Stimulated activated CD4-positive, alpha-beta T cell treated with anti-CD3 and anti-CD28 coated beads, TNF-alpha, amount 100 ng/mL, for 4 hours (primary cell): ENCODE measurements at places on chromosomes 6 and 20.

DNA sequence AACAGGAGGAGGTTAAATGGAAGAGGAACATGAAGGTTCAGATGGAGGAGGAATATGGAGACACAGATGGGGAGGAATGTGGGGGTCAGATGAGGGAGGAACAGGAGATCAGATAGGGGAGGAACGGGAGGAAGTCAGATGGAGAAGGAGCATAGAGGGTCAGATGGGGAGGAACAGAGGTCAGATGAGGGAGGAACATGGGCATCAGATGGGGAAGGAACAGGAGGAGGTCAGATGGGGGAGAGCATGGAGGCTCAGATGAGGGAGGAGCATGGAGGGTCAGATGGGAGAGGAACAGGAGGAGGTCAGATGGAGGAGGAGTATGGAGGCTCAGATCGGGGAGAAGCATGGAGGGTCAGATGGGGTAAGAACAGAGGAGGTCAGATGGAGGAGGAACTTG, 290.6 kb downstream of the BMP7 start:
- no peak for DNase-seq

DNA sequence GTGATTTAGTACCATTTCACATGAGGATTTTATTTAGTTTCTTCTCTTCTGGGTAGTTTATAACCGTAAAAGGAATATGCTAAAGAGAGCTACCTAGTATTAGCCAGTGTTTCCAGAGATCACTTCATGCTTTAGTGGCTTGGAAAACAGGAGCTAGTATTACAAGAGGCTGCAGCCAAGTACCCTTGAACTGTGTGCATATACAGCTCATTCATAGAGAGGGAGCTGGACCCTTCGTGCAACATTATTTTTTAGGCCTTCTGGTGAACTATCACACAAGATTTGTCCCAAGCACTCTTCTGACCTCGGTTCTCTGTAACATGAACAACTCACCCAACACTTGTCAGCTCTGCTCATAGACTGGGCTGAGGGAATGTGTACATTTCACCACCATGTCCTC, 74.9 kb upstream of the RIN2 start:
- no peak for DNase-seq

GRCh38 chr6:126909493-126909892, 209.0 kb upstream of the RSPO3 start:
- DNase-seq: no peak

DNA sequence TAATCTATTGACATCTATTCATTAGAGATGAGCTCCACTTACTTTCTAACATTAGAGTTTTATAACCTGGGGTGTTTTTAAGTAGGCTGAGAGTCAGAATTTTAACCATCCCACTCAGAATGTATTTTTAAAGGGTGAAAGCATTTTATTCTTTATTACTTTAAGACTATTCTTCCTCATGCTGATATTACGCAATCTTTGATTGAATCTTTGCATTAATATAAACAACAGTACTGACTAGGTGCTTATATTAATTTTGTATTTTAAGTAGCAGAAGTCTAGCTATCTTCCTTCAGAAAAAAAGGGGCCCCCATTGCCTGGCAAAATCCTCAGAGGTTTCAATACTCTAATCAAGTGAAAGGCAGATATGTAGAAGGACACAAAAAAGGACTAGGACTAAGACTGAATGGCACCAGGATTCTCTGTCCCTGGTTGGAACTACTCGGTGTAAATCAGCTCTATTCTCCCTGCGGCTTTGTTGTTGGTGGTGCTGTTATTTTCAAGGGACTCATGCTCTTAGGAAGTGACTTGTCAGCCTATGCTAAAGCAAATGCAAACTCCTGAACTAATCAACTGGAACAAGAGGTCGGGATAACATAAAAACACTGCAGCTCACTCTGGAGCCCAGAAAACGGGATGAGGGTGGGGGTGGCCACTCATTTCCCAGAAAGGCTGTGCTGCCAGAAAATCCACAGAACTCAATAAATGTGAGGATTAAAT, 1324.4 kb downstream of the GRIK2 start:
- DNase-seq: no peak

- no peak for DNase-seq
Observed at GRCh38 chr20:3563133-3563532, 92.3 kb downstream of the ATRN start.

DNA sequence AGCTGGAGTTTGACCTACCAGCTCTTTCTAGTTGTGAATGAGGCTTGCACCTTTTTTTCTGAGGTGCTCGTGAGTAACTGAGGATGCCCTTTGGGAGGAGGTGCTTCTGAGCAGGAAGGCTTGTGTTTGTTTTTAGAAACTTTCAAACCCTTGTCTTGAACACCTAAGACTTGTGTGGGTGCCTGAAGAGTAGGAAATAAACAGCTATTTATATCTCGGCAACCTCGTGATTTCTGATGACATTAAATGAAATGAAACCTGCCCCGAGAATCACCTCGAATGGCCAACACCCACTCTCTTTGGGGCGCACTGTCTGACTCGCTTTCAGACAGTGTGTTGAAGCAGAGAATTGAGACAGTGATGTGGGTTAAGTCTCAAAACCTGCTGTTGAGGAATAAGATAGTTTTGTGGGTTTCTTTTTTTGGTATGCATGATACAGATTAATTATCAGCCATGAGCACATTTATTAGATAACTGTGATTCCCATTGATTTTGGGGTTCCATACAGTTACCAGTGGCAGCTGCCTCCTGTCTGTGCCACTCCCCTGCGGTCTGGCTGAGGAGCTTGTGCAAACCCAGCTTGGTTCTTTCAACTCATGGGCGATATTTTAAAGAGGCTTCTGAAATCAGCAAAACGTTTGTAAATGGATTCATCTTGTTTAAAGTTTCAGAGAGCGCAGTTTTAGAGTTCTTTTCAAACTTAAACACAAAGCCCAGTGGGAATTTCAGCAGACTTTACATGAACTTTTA, 8.4 kb downstream of the IRF4 start:
- DNase-seq: no peak

GRCh38 chr6:134921276-134921675, 28.6 kb downstream of the ALDH8A1 start:
- no peak for DNase-seq

- no peak for DNase-seq
Observed at GRCh38 chr6:149727793-149728498, 10.0 kb upstream of the LATS1 start.

DNA sequence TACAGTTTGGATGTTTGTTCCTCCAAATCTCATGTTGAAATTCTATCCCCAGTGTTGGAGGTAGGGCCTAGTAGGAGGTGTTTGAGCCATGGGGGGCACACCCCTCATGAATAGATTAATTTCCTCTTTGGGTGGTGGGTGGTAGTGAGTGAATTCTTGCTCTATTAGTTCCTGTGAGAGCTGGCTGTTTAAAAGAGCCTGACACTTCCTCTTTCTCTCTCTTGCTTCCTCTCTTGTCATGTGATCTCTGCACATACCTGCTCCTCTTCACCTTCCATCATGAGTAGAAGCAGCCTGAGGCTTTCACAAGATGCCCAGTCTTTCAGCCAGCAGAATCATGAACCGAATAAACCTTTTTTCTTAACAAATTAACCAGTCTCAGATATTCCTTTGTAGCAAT, 340.2 kb upstream of the CHD6 start:
- DNase-seq: no peak

DNA sequence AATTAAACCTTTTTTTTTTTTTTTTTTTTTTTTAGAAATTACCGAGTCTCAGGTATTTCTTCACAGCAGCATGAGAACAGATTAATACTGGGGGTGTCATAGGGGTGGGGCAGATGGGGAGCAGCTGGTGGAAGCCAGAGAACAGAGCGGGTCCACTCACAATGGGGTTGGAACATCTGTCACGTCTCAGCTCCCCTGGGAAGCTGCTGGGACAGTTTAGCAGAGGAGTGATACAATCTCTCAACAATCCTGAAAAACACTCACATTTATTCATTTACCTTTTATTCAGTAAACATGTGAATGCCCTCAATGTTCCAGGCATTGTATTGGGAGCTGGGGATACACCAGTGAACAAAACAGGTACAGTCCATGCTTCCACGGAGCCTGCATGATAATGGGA, 162.2 kb downstream of the SMOC2 start:
- DNase-seq: no peak

GRCh38 chr6:166204852-166205650, 37.4 kb upstream of the TBXT start:
- no peak for DNase-seq

GRCh38 chr6:35694462-35694861, 5.7 kb upstream of the FKBP5 start:
- no peak for DNase-seq

GRCh38 chr6:140636271-140636907, 1261.9 kb upstream of the CITED2 start:
- DNase-seq: no peak

DNA sequence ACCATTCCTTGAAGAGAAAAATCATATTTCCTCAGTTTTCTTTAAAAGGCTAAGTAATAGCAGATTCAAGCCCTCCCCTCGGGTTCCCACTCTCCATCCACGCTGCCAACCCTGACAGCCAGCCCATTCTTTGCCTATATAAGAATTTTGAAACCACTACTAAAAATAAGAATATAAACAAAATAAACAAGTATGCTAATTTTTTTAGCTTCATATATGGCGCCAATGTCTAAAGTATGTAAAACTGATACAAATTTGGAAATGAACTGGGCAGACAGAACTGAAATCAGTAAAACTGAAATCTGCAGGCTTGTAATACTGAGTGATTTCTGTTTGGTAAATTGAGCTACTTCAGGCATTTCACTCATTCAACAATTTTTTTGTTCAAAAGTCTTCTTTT, 19.0 kb downstream of the ELOVL2 start:
- no peak for DNase-seq

DNA sequence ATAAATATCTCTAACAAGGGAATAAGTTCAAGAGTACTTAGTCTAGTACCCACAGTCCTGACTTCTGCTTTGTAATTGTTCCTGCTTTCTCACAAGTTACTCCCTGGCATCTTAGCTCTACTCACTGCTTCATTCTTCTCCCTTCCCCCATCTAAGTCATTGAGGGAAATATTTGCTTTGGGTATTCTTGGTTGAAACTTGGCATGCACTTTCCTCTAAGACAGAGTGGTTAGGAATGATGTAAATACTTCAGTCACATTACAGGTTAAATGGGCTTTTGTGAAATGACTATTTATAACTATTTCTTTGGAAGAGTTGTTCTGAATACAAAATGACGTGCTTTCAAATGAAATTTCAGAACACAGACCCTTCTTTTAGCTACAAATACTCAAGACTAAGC, 67.7 kb upstream of the PLEKHG1 start:
- no peak for DNase-seq

- no peak for DNase-seq
Observed at GRCh38 chr20:52084727-52085126, 106.9 kb downstream of the ZFP64 start.

DNA sequence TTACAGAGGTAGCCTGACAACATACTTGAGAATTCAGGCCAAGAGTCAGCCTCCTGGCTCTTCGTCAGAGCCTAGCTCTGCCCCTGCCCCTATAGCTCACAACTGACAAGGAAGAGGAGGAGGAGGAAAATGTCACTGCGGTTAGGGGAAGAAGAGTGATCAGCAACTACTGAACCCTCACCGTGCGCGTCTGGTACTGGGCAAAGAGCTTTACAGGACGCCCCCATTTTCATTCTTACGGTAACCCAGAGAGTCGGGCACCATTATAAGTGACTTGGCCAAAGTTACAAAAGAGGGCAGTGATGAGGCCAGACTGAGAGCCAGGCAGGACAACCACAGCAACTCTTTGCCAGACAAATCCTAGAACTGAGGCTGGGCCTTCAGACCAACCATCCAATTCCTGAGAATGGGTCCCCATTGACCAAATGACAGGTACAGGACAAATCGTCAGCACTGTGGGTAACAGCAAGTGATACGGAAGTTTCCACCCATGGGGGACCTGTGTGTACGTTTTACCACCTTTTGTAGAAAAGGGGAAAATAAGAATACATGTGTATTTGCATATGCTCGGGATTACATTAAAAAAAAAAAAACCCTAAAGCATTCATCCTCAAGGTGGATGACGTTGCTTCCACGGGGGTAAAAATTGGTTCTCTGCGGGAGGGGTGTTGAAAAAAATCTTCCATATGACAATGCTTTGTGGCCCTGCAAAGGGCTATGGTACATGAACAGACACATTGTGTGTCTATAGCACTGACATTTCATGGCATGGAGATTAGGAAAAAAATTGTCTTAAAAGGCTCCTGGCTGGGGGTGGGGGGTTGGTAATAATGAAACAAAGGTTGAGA, 118.0 kb downstream of the NFATC2 start:
- no peak for DNase-seq

GRCh38 chr20:60787276-60787675, 464.8 kb upstream of the CDH4 start:
- DNase-seq: no peak

DNA sequence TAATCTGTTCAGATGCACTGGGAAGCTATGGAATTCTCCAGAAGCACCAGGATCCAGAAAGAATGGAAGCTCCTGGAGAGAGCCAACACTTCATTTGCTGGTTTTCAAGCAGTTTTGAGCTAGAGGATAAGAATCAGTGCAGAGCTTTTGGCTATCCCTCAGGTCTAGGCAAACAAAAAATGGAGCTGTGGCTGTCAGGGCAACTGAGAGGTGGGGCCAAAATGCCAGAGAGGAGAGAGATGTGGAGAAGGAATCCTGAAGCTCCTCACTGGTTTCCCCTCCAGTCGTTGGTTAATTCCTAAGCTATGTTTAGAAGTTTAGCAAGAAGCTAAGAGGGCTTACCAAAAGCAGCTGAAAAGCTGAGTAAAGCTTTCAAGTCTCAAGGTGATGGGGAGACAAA, 294.2 kb upstream of the JARID2 start:
- no peak for DNase-seq

- DNase-seq: no peak
Observed at GRCh38 chr20:46060301-46060881, 29.4 kb downstream of the NCOA5 start.

GRCh38 chr6:160102399-160102798, 19.2 kb upstream of the SLC22A1 start:
- DNase-seq: no peak

DNA sequence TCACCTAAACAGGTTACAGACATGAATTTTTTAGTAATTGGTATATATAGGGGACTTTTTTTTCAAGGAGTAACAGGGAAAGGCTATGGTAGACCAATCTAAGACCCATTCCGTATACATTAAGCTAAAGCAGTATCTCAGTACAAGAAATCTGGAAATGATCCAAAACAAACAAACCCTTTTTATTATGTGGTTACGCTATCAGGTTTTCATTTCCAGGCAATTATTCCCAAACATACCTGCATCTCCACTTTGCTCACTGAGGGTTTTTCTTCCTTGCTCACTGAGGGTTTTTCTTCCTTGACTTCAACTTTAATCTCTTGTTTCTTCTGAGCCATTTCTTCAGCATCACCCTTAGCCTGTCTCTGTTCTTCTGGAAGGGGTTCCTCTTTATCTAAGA, 107.3 kb downstream of the EPB41L2 start:
- no peak for DNase-seq

- no peak for DNase-seq
Observed at GRCh38 chr6:14818422-14818884, 427.4 kb upstream of the JARID2 start.

GRCh38 chr6:130396722-130397121, 30.9 kb downstream of the TMEM200A start:
- no peak for DNase-seq

- no peak for DNase-seq
Observed at GRCh38 chr6:132525866-132526265, 12.2 kb upstream of the TAAR9 start.
